NCI-H748 treated with DMSO at 0.1 percent for 48 hours (cell line): ENCODE measurements at places on chromosomes 2 and 18.

DNA sequence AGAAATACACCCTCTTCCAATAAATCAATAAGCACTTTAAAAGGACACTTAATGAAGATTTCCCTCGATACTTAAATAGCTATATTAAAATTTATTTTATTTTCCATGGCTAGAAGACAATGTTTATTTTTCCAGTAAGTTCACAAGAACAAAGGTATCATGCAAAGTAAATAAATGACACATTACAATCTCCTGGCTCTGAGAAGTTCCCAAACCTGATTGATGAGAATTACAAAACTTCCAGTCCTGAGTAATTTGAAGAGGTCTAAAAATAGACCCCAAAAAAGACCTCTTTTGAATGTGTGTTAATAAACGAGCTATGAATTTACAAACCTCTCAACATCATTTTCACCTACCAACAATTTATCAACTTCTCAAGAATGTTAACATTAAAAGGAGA is 1.5 kb upstream of the PEX13 start:
- DNase-seq = no peak

DNA sequence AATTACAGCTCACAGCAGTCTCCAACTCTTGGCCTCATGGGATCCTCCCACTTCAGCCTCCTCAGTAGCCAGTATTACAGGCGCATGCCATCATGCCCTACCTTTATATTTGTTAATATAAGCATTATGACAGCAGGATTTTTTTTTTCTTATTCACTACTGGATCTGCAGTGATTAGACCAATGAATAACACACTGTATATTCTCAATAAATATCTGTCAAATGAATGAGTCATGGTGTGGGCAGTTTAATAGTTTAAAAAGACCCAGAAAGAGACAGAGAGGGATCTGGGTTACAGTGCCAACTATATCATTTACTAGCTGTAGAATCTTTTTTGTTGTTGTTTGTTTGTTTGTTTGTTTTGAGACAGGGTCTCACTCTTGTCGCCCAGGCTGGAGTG is 62.4 kb upstream of the LTBP1 start:
- no peak for DNase-seq

- DNase-seq = no peak
Observed at GRCh38 chr2:30465171-30465545, 18.1 kb downstream of the LCLAT1 start.

DNA sequence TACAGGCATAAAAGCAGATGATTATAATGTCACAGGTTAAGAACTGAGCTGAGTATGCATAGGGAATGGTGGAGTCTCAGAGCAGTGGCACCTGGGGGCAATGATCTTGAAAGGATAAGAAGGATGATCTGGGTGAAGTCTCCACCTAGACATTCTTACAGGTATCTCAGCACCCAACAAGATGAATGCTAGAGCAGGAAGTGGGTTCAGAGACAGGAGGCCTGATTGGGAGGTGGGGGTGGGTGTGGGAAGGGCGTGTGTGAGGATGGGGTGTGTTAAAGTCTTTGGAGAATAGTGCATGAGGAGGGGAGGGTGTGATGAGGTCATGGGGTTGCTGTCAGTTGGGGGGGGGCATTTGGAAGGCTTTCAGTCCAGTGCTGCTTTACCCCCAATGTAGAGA is 78.8 kb upstream of the UPP2 start:
- no peak for DNase-seq

DNA sequence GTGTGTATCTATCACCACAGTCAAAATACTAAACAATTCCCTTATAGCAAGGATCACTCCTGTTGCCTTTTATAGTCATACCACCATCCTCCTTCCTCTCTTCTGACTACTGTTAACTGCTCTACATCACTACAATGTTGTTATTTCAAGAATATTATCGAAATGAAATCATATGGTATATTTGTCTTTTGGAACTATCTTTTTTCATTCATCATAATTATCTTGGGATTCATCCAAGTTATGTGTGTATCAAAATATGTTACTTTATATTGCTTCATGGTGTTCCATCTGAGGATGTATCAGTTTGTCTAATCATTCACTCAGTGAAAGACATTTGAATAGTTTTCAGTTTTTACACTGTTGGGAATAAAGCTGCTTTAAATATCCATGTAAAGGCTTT is 1423.0 kb upstream of the PIK3C3 start:
- DNase-seq = no peak

GRCh38 chr18:51946946-51947345 is 393.1 kb upstream of the DCC start:
- DNase-seq = no peak
